ENCODE measurements at places on chromosomes 7 and 10.

DNA sequence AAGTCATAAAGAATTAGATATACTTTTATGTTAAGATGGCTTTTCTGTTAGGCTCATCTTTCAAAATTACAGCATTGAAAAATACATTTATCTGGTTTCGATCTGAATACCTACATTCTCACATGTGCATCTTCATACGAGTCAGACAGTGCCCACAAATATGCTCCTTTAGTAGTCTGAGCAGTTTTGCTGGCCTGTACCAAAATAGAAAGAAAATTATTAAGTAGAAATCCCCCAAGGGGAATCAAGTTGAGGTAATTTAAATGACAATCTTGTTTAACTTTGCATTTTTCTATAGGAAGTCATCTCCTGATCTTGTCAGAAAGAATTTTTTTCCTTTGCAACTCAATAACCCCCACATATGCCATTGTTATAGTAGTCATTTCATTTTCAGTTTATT is 287.4 kb upstream of the SEMA3D start:
- DNase-seq: no peak

GRCh38 chr7:16512097-16512496 is 14.5 kb upstream of the LRRC72 start:
- DNase-seq: no peak

DNA sequence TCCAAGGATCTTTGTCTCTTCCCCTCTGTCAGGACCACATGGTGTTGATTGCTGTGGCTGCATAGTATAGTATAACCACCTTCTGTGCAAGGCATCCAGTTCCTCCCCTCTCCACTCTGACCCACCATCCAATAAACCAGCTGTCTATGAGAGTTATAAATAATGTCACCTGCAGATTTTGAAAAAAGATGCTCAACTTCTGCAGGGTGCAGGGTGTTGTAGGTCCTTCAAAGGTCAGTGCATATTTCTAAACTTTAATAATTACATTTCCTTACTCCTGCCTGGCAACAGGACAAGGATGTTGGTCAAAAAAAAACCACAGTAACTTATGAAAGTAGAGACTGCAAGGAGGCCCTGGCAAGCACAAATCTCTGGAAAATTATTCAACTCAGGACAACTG is 166.2 kb downstream of the PKD1L1 start:
- no peak for DNase-seq

DNA sequence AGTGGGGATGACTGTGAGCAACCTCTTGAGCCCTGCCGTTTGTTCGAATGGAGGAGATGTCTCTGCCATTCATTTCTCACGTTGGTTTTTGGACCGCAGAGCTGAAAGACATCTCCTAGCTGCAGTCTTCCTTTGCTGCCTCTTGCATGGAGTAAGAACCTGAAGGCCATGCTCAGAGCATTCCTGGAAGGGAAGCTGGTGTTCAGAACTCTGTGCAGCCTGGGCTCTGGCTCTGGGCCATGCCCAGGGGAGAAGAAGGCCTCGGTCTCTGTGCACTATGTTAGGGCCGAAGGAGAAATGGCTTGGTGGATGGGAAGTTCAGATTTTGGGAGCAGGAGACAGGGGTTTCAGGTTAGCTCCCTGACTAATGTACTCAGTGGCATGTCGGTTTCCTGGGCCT is 22.9 kb downstream of the SFTPD start:
- DNase-seq: no peak

DNA sequence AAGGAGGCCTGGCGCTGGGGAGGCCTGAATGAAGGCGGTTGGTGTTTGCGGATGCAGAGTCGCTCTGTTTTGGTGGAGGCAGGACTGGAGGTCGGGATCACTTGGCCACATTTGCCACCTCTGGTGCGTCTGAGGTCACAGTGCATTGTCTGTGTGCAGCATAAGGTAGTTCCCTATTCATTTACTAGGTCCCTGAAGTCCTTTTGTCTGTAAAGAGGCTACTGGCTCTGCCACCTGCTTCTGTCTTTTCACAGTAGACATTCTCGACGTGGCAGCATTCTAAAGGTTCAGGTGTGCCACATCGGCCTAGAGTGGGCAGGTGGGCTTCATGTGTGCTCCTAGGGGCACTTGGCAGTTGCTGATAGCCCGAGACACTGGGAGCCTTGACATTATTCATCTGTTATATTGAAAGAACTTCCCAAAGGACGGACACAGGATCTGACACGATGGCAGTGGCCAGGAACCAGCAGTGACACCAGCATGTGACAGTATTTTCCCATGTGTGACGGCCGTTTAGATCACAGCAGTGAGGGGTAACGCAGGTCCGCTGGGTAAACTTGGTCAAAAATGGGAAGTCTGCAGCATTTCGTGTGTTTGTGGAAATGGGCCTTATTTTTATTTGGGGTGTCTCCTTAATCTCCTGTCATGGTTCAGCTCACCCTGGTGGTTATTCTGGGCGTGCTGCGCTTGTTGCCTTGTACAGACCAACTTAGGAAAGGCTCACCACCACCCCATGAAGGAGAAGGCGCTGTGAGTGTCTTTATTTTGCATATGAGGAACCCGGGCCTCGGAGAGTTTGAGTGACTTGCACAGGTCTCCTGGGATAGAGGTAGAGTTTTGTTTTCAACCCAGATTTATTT is 5.9 kb downstream of the MGMT start:
- DNase-seq: no peak

DNA sequence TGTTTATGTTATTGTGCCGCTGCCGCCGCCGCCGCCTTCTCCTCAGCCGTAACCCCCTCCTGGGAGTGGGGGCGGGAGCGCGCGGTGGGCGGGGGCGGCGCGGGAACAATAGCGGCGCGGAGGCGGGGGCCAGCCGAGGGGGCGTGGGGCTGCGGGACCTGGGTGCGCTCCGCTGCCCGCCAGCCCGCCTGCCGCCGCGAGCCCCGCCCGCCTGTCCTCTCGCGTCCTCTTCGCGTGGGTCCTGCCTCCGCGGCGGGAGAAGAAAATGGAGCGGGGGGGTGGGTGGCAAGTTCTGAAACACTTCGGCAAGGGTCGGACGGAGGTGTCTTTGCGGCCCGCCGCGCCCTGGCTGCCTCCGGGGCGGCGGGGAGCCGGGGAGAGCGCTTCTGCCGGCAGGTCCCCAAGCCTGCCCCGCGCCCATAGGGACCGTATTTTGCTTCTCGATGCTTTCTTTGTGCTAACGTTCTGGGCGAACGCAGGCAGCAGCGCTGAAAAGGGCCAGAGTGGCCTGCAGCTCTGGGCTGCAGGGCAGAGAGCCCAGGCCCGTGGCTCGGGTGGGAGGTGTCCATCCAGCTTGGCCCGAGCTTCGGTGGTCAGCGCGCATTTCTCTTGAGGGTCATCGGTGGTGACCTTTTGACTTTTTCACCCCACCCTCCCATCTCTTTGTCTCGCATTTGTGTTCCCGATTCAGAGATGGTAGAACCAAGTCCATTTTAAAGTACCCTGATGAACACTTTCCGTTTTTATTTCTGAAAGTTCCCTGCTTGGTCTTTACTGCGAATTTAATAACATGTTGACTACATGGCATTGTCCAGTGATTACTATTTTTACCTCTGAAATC is 613 bp downstream of the MAPK8 start:
- peak; percentile 20 for DNase-seq

GRCh38 chr10:46218921-46219320 is 67.9 kb upstream of the ANTXRL start:
- DNase-seq: no peak

- DNase-seq: no peak
Measured at GRCh38 chr7:157056957-157057902, 46.8 kb upstream of the MNX1 start.

DNA sequence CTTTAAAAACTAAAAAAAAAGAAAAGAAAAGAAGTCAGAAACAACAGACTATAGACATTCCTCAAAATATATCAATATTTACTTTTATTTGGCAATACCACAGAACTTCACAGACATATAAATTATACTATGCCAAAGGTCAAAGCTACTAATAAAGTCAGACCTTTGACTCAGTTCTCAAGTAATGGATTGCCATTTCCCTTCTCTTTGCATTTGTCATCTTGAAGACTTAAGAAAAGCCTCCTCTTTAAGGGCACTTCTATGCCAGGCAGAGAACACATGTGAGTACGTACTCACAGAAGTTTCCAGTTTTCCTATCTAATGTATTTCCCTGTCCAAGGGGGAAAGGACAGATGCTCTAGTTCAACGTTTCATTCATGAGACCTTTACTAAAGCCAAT is 37.6 kb downstream of the TNPO3 start:
- DNase-seq: no peak

DNA sequence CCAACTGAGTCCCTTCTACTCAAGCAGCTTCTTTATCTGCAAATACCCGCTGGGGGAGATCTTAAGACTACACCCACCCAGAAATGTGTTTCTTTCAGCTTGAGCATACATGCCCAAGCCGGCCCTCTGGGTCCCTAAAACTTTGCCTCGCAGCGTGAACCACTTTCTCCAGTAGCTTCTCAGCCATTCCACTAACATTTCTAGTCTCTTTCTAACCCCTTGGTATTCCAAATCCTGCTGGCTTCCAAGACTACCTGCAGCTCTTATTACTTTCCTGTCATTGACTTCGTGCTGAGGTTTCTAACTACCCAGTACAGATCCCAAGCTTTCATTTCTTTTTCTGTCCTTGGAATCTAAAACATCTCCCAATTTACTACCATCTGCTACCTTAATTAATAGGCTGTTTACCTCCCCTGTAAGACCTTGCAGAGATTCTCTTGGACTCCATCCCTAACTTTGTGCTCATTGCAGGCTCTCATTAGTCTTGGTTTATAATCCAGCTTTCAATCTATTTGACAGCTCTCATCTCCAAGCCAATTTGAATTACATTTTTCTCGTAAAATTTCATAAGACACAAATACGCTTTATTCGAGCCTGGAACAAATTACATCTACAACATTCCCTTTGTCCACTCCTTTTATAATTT is 153.6 kb downstream of the FGFR2 start:
- DNase-seq: no peak

GRCh38 chr10:73965890-73966768 is 31.8 kb upstream of the VCL start:
- peak; percentile 64 for DNase-seq

DNA sequence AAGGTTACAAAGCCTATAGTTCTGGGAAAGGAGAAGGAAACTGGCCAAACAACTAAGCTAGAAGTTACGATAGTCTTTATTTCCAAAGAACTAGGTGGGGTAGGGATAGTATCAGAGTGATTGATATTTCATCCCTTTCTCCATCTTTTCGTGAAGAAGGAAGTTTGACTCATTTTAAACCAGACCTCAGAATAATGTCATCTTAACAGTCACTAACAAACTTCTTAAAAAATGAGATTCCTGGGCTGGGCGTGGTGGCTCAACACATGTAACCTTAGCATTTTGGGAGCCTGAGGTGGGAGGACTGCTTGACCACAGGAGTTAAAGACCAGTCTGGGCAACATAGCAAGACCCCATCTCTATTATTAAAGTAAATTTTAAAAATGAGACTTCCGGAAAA is 69.4 kb downstream of the ARL4A start:
- peak; percentile 72 for DNase-seq

Measured in inflammatory macrophage (primary cell).